ENCODE measurements at places on chromosomes 3 and 15. TPM values are rescaled to one million over a fixed set of nuclear protein-coding genes. Genes with fewer than 3 reads are reported as not detected.

Gene GOLGA8S
- total RNA-seq = 0.30 TPM

Gene OR5K2
- not detected for total RNA-seq

Gene ASB14
- total RNA-seq = not detected

Gene GPR15
- 24.7 TPM for total RNA-seq

Gene STX19
- not detected for total RNA-seq

Gene CCDC54
- total RNA-seq = not detected

Gene GNAT1
- not detected for total RNA-seq

Gene CADPS
- total RNA-seq = not detected

Gene GALNT15
- total RNA-seq = 0.06 TPM

Gene SUMF1
- total RNA-seq = 18.1 TPM

Gene KBTBD12
- total RNA-seq = not detected

Gene CSPG5
- 0.75 TPM for total RNA-seq

Gene SLC12A1
- not detected for total RNA-seq

Gene EXOSC7
- 44.3 TPM for total RNA-seq

Gene ASB7
- 17.7 TPM for total RNA-seq

Gene MUC4
- 0.07 TPM for total RNA-seq

Gene SLC27A2
- total RNA-seq = 0.70 TPM

Gene LSMEM2
- not detected for total RNA-seq

Gene GOLGA6A
- not detected for total RNA-seq

Measured in T-cell (primary cell).